ENCODE measurements at places on chromosomes 16 and 17.

DNA sequence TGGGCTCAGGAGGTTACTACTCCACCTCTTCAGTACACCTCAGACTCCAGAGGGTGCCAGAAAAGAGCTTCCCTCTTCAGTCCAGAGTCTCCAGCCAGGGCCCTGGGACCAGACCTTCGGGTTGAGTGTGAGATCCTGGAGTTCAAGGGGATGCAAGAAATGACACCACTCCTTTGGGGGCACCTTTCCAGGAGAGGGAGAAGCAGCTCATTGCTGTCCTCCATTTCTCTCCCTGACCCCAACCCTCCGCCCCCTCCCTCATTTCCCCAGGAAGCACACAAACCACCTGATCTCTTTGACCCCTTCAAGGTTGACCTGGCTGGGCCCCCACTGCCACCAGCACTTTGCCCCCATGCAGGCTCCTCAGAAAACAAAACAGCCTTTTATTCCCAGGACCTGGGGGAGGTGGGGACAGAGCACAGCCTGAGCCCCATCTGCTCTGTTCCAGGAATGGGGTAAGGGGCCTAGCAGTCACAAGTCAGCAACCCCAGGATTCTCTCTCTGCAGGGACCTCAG lies 21.4 kb downstream of the CDH5 start:
- DNase-seq, result no peak

GRCh38 chr17:77485089-77485833 lies 344.5 kb downstream of the SEC14L1 start:
- DNase-seq, result no peak

DNA sequence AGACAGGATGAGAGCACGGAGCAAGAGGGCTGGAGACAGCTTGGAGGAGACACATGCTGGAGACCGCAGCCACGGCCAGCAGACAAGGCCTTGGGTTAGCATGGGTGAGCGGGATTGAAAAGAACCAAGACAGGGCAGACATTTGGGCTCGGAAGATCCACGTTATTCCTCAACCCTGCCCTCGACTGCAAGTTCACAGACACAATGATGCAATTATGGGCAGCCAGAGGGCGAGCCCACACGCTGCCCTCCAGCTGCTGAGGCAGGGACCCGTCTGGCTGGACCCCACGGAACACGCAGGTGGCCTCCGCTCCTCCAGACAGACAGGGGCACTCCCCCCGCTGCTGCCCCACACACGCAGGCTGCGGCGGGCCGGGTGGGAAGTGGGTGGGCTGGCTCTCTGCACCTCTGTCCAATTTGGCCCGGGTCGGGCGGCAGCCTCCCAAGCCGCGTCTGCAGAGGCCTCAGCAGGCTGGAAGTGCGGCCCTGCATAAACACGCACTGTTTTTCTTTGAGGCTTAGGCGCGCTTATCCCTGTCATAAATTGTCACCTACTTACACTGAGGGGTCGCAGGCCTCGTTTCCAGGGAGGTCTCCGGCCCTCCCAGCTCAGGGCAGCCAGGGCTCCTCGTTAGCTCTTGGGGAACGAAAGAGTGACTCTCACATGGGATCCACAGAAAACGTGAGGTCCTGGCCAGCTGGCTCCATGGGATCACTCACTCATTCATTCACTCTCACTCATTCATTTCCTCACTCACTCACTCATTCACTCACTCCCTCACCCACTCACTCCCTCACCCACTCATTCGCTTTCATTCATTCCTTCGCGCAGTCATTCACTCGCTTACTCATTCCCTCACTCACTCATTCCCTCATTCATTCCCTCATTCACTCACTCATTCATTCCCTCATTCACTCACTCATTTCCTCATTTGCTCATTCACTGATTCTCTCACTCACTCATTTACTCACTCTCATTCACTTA lies 303.9 kb downstream of the C16orf95 start:
- DNase-seq, result no peak

GRCh38 chr17:43042025-43042628 lies 17.1 kb downstream of the RND2 start:
- DNase-seq, result no peak

DNA sequence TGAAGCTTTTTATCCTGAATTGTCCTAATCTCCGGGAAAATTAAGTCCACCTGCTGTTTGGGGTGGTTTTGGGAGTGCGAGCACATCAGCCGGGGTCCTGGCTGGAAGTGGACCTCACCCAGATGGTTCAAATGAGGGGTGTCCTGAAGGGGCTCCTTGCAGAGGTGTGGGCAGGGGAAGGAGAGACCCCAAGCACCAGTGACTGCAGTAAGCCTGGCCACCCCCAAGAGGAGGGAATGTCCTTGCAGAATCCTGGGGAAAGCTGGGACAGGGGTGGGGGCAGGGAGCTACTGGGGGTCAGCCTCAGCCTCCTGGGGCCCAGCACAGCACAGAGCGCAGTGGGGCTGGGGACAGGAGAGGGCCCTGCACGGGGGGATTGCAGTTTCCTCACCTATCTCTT lies 29.4 kb downstream of the NAGPA start:
- no peak for DNase-seq

DNA sequence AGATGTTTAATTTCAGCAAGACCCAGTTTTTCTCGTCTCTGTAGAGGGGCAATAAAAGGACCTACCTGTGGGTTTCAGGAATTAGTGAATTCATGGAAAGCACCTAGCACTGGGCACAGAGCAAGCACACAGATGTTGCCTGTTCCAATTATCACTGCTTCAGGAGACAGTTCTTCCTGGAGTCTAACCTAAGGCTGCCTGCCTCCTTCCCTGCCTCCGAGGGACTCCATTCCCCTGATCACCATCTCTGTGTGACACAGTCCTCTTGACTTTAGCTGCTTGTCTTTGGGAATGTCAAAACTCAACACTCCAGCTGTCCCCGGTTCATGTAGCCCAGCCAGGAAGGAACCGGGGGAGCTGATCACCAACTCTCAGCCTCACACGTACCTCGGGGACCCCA lies 474.9 kb downstream of the SLC39A11 start:
- no peak for DNase-seq

DNA sequence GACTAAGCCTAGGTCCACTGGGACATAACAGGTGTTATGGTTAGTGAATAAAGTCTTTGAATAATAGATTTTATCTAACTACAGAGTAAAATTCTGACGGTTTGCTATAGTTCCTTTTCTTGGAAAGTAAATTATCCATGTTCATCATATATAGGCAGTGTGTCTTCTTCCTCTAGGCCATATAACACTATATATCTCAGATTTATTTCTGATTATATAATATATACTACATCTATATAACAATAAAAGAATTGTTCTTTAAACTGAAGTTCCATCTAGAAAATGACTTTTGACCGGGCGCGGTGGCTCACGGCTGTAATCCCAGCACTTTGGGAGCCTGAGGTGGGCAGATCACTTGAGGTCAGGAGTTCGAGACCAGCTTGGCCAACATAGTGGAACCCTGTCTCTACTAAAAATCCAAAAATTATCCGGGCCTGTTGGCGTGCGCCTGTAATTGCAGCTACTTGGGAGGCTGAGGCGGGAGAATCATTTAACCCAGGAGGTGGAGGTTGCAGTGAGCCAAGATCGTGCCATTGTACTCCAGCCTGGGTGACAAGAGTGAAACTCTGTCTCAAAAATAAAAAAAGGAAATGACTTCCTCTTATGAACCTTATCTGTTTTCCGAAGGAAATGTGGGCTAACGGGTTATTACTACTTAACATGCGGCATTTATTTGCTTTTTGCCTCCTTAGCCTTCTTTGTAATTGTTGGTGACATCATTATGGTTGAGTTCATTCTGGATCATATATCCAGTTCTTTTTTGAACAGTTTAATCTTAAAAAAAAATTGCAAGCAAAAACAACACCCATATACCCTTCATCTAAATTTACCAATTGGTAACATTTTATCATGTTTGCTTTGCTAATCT lies 29.2 kb downstream of the NOL11 start:
- no peak for DNase-seq

DNA sequence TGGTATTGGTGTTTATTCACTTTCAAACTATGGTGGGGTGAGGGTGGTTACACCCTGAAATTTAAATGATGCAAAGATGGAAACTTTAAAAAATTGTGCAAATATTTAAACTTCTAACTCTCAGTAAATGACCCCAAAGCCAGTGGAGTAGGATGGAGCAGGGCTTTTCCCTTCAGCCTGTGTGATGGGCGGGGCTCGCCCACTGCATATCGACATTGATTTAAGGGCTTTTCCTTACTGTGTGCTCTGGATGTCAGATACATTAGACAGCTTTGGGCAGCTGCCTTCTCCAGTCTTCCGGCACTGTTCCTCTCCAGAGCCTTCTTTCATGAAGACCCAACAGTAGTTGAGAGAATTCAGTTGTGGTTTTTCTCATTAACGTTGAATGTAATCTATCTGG lies 99.9 kb downstream of the SPECC1 start:
- DNase-seq, result no peak

DNA sequence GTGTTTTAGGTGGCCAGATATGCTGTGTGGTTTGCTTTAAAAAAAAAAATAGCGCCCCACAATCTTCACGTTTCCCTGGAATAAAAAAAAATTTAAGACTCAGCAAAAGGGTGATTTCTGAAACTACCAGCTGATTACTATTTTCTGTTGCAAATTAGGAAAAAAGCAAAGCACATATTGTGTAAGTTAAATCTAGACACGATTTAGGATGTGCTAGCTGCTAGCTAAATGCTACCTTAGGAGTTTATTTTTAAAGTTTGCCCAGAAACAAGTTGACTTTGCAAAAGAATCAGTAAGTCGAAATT lies 944 bp upstream of the MARF1 start:
- no peak for DNase-seq

DNA sequence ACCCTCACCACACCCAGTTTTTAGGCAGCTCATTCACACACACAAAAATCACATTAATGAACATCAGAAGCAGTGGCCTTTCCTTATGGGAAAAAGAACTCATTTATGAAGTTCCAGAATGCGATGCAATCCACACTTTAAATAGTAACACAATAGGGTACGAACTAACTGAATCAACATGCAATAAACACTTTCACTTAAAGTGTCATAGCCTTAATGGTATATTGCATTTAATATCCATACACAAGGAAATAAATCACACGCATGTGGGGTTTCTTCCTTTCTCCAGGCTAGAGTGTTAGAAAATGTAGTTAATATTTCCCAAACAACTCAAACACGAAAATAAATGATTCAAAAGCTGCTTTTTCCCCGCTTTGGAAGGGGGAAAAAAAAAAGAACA lies 19.7 kb downstream of the ADCY9 start:
- no peak for DNase-seq

GRCh38 chr17:30234964-30235363 lies 533 bp downstream of the SLC6A4 start:
- DNase-seq, result no peak

GRCh38 chr17:4101759-4102405 lies 40.9 kb downstream of the ZZEF1 start:
- DNase-seq, result no peak

DNA sequence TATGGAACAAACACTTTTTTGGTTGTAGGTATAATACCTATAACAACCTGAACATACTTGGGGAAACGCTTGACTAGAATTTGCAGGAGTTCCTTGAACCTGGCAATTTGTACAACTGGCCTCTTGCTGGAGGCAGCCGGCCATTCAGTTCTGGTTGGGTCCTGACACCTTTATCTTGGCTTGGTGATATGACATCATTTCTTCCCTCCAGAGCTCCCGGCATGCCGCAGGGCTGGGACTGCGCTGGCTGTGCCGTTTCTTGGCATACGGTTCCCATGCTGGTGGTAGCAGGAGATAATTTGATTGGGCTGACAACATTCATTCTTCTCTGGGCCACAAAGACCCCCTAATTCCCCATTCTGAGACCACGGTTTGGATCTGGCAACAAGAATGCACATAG lies 87.5 kb downstream of the ASIC2 start:
- DNase-seq, result no peak

DNA sequence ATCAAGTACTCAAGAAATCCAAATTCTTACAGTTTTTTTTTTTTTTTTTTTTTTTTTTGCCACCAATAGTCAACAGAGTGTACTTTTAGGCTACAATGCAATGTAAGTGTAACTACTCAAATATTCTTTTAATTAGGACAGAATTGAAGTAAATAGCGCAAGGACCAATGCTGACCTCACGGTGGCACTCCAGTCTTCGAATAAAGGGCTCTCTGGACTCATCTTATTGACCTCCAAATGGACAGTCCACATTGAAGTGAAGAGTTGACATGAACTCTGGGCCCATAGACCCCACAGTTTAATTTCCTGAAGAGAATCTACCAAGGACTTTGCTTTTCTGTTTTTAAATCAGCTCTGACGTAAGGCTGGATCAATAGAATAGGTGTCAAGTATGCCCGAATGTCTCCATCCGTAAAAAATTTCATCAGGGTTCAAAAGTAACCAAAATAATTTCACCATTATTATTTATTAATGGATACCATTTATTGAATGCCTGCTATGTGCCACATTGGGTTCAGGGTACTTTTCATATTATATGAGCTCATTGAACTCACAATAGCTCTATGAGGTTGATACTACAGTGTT lies 7.3 kb upstream of the DDX52 start:
- no peak for DNase-seq

DNA sequence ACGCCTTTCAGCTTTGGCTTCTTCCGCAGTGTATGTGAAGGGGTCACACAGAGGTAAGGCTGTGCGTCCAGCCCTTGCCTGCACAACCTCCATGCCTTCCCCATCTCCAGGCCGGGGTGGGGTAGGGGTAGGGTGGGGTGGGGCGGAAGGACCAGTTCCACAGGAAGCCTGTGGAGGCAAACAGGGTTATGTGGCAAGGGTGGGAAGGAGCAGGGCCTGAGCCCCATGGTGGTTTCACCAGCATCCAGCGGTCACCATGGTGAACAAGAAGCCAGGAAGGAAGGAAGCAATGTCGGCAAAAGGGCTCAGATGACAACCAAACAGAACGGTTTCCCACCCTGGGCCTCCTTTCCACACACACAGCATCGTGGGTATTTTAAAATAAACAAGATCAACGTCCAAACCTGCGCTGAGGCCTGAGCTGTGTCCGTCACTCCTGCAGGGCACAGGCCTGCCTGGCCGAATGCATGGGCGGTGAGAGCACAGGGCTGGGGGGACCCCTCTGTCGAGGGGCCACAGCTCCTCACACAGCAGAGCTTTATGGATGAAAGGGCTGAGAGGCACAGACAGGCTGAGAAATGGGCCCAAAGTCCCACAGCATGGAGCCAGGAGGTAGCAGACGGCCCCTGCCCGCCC lies 80.5 kb downstream of the ZNF778 start:
- no peak for DNase-seq

GRCh38 chr16:4402439-4403132 lies 13.8 kb downstream of the CORO7 start:
- DNase-seq, result no peak

DNA sequence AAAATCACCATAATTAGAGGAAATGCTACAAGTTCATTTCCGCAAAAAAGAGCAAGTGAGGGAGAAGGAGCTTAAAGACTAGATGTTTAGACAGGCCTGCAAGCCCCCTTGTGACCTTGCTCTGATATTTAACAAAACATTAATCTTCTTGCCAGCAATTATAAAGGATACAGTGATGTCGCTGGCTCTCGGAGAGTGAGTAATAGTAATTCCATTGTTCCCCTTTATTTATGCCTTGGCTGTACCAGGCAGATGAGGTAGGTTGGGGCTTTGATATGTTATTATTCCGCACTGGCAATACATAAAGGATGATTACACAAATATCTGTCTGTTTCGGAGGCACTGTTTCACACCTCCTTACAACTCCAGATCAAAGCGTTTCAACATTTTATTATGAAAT lies 204.8 kb upstream of the SALL1 start:
- DNase-seq, result no peak

GRCh38 chr16:49672753-49673152 lies 183.2 kb downstream of the ZNF423 start:
- DNase-seq, result no peak

GRCh38 chr17:82528484-82529265 lies 9.1 kb downstream of the FOXK2 start:
- no peak for DNase-seq

All from AG09309 (cell line).